ENCODE measurements at places on chromosomes 7 and 10. TPM values are rescaled to one million over a fixed set of nuclear protein-coding genes. Genes with fewer than 3 reads are reported as not detected.

OR2A2 gene
- not detected for total RNA-seq

ATP5F1C gene
- 301 TPM for total RNA-seq

ANXA8L1 gene
- not detected for total RNA-seq

GIMAP6 gene
- total RNA-seq, result not detected

YWHAG gene
- total RNA-seq, result 167 TPM

DNAH11 gene
- total RNA-seq, result under 0.01 TPM

FLNC gene
- 254 TPM for total RNA-seq

GRM3 gene
- not detected for total RNA-seq

FFAR4 gene
- total RNA-seq, result not detected

OPN1SW gene
- 2.1 TPM for total RNA-seq

EN2 gene
- total RNA-seq, result 0.69 TPM

Data from LHCN-M2 (cell line).